ENCODE measurements at places on chromosomes 1 and 21.

GRCh38 chr1:40745176-40745575 lies 38.4 kb upstream of the KCNQ4 start:
- DNase-seq = no peak

DNA sequence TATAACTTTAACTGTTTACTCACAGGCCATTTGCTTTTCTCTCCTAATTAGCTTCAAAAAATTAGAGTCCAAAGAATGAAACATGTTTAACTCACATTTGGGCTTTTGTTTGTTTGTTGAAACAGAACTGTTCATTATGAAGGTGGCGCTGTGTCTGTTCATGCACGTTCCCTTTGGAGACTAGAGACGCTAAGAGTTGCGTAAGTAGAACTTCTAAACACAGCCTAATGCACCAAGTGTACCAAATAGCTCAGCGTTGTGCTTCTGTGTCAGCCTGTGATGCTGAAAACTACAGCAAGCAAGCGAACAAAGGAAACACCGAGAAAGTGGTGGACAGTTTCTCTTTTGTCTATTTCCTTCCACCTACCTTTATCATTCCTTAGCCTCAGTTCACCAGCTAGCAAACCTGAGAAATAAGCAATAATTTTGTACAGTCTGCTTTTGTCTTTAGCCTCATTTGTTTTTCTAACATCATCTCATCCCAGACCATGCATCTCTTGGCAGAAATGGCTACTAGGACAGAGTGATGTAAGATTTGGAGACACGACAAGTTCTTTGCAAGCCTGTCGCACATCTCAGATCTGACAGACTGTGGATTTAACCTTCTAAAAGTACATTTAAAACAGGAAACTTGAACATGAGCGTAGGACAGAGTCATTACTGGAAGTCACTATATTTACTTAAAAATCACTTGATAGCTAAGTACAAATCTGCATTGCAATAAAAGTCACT lies 375.1 kb downstream of the RYR2 start:
- DNase-seq = no peak

DNA sequence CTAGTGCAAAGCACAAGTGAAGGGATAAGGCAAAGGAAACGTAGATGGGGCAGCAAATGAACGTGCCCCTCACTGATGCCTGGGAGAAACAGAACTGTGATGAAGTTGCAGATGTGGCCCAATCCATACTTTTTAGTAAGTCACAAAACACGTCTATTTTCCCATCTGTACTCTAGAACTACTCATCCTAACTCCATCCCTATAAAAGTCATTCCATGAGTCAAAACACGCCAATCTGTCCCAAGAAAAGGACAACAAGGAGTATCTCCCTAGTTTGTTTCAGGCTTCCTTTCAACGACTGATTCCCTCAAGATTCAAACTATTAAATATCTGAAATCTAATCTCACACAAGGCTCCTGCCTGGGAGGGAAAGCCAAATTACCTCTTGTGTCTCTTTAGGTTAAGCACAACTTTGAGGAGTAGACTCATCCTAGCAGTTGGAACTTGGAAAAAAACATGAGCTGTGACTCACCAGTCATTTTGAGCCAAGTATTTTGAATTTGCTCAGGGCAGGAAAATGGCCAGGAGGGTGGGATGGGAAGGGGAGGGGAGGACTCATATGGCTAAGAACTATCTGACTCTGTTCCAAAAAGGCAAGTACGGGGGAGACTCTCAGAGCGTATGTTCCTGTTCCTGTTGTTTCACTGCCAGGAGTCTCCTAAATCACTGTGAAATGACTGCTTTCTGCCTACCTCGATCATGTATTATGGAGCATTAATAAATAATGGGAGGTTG lies 214.5 kb upstream of the CAMK1G start:
- DNase-seq = peak; percentile 25

- DNase-seq = no peak
Measured at GRCh38 chr1:213300433-213300832, 249.4 kb downstream of the RPS6KC1 start.

GRCh38 chr1:221416723-221417122 lies 325.2 kb downstream of the DUSP10 start:
- DNase-seq = no peak

GRCh38 chr1:32651461-32652073 lies 559 bp downstream of the RBBP4 start:
- no peak for DNase-seq

DNA sequence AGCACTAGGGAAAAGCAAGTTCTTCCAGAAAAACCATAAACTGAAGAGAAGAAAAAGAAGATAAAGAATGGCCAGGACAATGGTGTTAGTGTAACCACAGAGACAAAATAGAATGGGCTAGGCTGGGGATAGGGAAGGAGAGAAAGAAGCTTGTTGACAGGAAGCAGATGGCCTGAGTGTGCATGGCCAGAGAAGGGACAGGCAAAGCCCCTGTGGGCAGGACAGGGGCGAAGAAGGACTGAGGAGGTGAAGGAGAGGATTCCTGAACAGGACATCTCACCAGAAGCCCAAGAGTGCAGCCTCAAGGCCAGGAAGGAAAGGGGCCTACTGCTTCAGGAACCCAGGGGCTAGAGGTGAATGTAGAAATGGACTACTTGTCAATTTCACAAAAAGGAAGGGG lies 29.3 kb downstream of the IQGAP3 start:
- DNase-seq = no peak

DNA sequence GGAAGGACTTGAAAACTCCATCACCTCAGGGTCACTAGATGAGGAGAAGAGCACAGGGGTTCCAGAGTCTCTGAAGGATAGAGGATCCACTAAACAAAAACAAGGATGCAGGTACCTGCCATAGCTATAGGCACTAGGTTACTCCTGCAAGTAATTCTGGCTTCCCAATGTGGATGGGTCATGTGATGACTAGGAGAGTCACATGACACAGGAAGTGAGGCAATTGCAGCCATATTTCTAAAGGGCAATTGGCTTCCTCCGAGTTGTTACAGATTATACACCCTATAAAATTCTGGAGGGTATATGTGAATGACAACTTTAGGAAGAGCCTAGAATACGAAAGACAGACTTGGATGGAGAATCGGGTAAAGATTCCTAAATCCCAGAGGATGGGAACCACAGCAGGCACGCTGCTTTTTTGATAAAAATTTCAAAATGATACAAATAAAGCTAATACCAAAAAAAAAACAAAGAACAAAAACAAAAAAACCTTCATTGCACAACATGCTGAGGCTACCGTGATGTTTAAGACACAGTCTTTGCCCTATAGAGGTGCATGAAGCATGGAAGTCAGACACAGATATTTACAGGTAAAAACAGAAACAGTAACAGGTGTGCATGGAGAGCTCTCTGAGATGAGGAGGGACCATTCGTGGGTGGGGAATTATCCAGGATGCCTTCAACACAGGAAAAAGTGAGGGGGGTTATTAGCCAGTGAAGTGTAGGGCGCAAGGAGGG lies 10.5 kb downstream of the MTX1 start:
- DNase-seq = peak; percentile 21

DNA sequence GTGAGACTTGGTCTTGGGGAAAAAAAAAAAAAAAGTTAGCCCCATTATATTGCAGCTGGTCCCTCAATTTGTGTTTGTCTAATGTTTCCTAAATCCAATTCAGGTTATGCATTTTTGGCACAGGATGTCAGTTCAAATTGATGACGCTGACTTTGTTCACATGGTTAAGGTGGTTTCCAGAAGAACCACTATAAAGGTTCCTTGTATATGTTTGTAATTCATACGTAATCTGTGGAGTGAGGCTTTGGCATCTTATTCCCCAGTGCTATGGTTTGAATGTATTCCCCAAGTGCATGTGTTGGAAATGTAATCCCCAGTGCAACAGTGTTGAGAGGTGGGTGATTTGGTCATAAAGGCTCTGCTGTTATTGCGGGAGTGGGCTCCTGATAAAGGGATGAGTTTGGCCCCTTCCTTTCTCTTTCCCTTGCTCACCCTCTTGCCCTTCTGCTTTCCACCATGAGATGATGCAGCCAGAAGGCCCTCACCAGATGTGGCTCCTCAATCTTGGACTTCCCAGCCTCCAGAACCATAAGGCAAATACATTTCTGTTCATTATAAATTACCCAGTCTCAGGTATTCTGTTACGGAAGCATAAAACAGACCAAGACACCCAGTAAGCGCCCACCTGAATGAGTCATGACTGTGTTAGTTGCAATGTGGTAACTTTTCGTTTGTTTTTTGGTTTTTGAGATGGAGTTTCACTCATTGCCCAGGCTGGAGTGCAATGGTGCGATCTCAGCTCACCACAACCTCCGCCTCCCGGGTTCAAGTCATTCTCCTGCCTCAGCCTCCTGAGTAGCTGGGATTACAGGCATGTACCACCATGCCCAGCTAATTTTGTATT lies 19.5 kb upstream of the HLCS start:
- no peak for DNase-seq

GRCh38 chr21:32545948-32546441 lies 39.3 kb downstream of the TCP10L start:
- no peak for DNase-seq

DNA sequence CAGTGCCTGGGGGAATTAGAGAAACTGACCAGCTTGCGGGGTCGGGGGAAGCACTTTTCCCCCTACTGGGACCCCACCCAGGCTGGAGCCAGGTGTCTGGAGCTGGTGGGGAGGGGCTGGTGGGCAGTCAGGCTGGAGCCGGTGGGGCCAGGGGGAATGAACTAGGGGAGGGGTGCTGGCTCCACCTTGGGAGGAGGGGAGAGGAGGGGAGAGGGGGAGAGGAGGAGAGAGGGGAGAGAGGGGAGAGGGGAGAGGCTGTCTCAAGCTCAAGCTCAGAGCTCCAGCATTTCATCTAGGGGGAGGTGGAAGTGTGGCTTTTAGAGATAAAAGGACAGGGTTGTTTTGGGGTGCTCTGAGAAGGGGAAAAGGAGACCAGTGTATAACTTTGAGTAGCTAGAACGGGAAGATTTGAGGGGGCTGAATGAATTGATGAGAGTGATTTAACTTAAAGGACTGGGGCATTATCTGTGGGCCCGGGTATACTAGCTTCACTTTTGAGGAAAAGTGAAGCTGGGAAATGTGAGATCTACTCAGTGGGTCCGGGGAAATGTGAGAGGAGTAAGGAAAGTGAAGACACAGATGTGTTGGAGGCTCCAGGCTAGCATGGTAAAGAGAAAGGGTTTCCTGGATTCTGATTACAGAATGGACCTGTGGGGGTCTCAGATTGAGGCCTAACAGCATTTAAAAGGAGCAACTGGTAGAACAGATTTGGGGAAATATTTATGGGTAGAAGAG lies 2.8 kb downstream of the EFNA1 start:
- DNase-seq = no peak

- no peak for DNase-seq
Measured at GRCh38 chr1:2304921-2305681, 77.0 kb downstream of the SKI start.
